ENCODE measurements at places on chromosomes 4 and X.

DNA sequence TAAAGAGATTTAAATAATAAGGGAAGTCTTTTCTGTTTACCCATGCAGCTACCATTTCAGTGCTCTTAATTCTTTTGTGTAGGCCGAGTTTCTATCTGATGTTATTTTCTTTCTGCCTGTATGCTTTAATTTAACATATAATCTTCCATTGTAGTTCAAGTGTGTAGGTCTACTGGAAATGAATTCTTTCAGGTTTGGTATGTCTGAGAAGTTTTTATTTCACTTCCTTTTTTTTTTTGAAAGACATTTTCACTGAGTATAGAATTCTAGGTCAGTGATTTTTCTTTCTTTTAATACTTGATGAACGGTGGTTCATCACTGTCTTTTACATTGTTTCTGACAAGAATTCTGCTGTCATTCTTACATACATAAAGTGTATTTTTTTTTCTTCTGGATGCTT is 42.1 kb downstream of the VAMP7 start:
- DNase-seq, result no peak

DNA sequence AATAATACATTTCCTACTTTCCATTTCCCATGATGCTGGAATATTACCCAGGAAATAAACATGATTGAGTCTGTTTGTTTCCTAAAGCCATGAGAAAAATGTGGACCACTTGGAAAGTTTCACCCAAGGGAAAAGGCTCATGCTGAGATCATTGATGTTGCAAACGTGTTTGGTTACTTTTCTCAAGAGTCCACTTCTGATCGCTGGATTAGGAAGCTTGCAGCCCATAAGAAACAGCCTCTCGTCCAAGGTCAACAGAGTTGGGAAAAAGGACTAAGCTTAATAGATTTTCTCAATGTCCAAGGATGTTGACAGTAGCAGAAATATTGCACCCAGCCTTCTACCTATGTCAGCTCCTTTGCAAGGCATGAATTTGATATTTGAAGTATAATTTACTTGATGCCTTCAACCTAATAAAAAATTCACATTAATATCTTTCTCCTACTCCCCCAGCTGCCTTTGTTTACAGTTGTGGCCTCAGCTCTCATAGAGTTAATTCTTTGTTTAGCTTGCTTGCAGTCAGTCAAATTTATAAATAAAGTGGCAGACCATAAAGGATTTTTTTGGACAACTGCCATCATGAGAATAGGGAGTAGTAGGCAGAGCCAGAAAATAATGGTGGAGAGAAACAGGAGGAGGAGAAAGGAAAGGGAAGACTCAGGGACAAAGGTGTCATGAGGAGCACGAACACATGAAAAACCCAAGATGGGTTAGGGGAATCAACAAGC is 65.6 kb upstream of the BLTP1 start:
- no peak for DNase-seq

GRCh38 chrX:150731795-150732194 is 38.6 kb downstream of the MTMR1 start:
- no peak for DNase-seq

- DNase-seq, result no peak
Measured at GRCh38 chr4:153421941-153422340, 44.2 kb upstream of the TMEM131L start.

- no peak for DNase-seq
Measured at GRCh38 chrX:16822723-16823122, 36.5 kb downstream of the TXLNG start.

DNA sequence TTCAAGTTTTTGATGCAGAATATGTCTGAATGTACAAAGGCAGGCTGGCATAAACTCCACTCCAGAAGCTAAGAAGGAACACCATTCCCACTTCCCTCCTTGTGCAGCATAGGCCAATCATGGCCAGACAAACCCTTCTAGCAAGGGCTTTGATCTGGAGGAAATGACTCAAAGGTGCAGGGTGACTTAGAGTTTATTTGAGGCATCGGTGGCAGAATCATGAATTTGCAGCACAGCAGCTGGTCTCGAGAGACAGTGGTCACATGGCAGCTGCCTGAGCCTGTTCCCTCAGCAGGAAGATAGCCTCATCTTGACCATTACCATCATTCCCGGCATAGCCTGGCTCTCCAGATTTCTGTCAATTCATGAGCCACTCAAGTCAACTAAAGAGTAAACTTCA is 154.5 kb downstream of the ATP10D start:
- no peak for DNase-seq

GRCh38 chr4:2944586-2945526 is 18.4 kb downstream of the NOP14 start:
- DNase-seq, result no peak

DNA sequence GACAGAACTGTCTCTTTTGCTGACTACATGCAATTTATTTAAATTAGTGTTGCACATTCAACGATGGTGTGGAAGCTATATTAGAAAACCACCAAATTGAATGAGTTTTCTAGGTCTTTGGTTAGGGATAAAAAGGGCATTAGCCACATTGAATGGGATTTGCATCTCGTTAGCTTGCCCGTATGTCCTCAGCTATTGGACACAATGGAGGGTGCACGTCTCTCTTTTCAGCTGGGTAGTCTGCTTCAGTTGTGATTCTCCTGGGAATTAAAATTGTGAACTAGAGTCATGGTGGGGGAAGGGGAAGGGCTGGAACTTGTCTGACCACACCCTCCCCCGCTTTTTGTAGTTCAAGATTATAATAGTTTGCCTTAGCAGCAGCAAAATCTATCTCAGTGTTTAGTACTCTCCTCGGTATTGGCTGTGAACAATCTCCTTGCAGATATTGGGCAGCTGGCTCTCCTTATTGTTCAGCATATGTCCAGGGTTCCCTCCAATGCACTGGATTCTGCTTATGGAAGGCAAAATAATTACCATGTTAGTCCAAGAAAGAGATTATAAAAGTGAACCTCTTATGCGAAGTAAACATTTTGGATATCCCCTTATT is 23.3 kb downstream of the TRIM2 start:
- DNase-seq, result no peak

GRCh38 chrX:85004255-85004654 is 578 bp downstream of the APOOL start:
- no peak for DNase-seq

DNA sequence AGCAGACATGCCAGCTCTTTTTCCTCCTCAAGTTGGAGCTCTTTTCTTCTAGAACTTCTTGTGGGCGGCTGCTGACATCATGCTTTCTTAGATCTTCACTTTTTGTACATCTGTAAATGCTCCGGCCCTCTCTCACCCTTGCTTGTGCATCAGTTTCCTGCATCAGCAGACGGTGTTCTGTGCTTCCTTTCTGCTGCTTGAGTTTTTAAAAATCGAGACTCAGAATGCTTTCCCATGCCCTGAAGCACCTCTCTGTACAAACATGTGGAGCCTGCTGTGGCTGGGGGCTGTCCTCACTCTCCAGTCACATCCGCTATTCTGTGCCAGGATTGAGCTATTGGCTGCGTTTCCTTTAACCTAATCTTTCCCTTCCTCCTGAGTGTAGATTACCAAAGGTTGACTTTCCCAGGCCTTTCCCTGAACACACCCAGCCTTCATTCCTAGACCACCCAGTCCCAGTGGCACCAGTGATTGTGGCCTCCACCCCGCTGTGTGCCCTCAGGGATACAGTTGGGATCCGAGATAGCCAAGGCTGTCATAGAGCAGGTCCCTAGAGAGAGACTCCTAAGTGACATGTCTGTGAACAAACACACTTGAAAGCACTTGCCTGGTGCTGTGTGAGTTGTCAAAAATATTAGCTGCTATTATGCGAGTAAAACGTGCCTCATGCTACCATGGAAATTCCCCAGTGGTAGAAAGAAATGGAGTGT is 41.9 kb downstream of the TNIP2 start:
- no peak for DNase-seq

- no peak for DNase-seq
Measured at GRCh38 chr4:102623622-102624021, 122.5 kb downstream of the NFKB1 start.

DNA sequence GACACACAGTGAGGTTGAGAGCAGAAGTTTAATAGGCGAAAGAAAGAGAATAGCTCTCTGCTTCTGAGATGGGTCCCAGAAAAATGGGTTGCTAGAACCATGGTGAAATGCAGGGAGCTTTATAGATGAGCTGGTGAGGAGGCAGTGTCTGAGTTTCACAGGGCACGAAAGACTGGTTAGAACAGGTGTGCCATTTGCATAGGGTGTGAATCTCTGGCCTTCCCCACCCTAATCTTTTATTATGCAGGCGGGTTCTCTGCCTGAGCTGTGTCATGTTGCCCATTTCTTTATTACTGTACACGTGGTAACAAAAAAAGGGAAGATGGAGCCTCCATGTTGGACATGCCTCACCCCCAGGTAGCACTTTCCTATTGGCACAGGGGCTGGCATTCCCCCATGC is 39.1 kb downstream of the FUNDC1 start:
- no peak for DNase-seq

GRCh38 chrX:80511969-80512760 is 91.9 kb downstream of the TENT5D start:
- DNase-seq, result no peak

- no peak for DNase-seq
Measured at GRCh38 chr4:88818631-88819470, 121.2 kb upstream of the NAP1L5 start.

- DNase-seq, result no peak
Measured at GRCh38 chr4:38925492-38926413, 58.1 kb downstream of the FAM114A1 start.

All from osteocyte (in vitro differentiated cells).